AML-193 (cell line): ENCODE measurements at places on chromosomes 4 and X.

GRCh38 chr4:38123555-38123954 is 163.4 kb downstream of the PTTG2 start:
- no peak for DNase-seq

DNA sequence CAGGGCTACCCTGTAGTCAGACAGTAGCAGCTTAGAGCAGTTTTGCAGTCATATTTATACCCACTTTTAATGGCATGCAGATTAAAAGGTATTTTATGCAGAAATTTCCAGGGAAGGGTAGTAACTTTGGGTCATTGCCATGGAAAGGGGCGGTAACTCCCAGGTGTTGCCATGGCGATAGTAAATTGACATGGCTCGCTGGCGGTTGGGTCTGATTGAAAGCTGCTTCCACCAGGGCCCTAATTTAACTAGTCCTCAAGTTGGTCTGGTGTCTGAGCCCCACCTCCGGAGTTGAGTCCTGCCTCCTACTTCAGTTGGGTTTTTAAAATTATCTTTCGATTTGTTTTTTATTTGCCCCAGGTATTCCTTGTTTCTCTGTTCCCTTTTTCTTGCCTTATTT is 70.1 kb downstream of the NAA11 start:
- DNase-seq = no peak

DNA sequence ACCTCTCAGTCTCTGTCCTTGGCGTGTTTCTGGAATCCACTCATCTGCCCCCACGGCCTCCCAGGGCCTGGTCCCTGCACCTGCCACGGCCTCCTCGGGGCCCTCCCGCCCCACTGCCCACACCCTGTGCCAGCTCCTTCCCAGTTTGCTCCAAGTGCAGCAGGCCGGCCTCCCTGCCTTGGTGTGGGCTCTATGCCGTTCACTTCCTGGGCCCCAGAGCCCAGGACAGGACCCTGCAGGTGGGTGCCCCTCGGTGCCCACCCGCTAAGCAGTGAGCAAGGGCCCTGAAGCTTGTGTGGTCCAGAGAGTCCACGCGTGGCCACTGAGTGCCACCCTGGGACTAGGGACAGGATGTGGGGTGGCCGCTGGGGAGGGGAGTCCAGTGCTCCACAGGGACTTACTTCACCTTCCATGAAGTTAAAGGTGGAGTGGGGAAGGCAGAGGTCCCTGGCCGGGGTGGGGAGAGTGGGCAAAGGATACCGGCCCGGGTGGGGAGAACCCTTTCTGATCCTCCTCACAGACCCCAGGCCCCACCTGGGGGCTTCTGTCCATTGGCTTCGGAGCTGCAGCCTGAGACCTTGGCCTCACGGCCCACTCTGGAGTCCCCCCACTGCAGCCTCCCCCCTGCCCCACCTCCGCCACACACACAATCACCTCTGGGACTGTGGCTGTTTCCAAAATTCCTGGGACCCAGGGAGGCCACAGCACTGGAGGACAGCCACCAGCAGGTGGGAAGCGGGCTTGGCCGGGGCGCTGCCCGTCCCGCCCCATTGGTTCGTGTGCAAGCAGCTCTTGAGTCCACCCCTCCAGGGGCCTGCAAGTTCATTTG is 60.0 kb upstream of the NKX1-1 start:
- no peak for DNase-seq

- DNase-seq = no peak
These were observed 2136.2 kb upstream of the TENM3 start for GRCh38 chr4:180106997-180107396.

DNA sequence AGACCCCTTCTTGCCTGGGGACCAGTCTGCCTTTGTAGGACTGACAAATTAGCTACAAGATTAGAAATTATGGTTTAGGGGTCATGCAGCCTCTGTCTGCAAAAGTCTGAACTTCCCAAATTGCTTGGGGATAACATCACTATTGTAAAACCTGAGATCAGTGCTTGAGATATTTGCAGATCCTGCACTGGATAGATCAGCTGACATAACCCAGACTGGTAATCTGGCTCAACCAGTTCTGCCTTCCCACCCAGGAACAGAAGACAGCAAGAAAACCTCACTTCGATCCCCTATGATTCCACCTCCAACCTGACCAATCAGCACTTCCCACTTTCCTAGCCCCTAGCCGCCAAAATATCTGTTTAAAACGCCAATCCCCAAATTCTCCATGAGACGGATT is 202.8 kb upstream of the DIAPH2 start:
- no peak for DNase-seq
